ENCODE measurements at places on chromosomes 12 and 14.
A peak's percentile ranks its signal among the peaks of the same experiment; 100 is the strongest.

DNA sequence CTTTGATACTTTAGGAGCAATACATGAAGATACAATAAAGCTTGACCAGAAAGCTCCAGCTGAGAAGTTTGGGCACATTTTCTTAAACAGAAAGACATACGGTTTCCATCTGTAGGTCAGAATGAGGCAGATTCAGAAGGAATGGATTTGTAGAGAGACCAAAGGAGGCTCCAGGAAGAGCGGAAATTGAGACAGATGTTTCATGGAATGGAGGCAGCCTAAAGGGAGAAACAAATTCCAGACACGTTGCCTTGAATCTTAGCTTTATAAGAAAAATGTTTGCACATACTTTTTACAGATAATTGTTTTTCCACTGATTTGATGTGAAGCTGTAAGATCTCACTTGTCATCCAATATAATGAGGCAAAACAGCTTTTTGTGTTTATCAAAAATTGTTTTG, 24.8 kb downstream of the EPYC start:
- no peak for DNase-seq

DNA sequence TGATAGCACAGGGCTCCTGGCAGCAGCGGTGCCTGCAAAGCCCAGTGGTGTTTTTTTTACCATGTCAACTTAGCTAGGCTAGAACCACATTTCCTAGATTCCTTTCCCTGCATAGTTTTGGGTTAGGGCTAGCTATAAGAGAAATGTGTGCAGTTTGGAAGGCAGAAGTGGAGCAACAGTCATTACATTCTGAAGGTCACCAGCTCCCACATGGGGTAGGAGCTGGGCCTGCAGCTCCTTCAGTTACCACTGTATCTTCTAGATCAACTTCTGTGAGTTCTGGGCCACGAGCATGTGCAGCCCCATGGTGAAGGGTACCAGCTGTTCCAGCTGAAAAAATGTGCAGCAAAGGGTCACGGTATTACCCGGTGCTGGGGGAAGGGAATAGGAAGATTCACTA, 2.3 kb upstream of the SLC25A3 start:
- DNase-seq, result no peak

- DNase-seq, result peak; percentile 41
These were observed 3.9 kb downstream of the RNASE11 start for GRCh38 chr14:20583908-20584307.

GRCh38 chr14:89221109-89221810, 195.8 kb downstream of the FOXN3 start:
- DNase-seq, result no peak

- no peak for DNase-seq
These were observed 153.5 kb upstream of the HMGA2 start for GRCh38 chr12:65670775-65671174.

- DNase-seq, result no peak
These were observed 103.8 kb downstream of the TBX5 start for GRCh38 chr12:114302117-114302516.

- peak; percentile 58 for DNase-seq
These were observed 107.0 kb downstream of the HELB start for GRCh38 chr12:66409195-66409871.

DNA sequence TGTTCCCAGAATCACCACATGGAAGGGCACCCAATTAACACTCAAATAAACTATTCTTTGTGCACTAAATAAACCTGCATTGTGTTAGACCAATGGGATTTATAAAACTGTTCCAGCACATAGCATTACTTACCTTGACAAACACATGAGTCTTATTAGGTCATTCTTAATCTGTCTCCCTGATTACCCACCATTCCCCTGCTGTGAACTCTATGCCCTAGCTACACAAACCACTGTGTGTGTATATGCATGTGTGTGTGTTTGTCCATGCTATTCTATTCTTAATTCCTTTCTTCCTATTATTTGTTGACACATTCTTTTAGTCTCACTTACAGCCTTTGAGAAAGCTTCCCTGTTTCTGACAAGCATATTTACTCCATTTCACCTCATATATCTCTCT, 303.6 kb upstream of the GARIN6 start:
- no peak for DNase-seq

- DNase-seq, result no peak
These were observed at the start of gene MYO1A for GRCh38 chr12:57049890-57050289. Gene MYO1A (minus strand): TSS chr12:57050129. CDS start chr12:57048323, 1,806 bp downstream.

GRCh38 chr12:125184213-125184967, 119.2 kb downstream of the AACS start:
- DNase-seq, result no peak

GRCh38 chr14:56094076-56094475, 24.1 kb upstream of the PELI2 start:
- DNase-seq, result no peak

- DNase-seq, result no peak
These were observed 3.3 kb downstream of the CD4 start for GRCh38 chr12:6792522-6793201.

- peak; percentile 70 for DNase-seq
These were observed at the start of gene ASCL1 for GRCh38 chr12:102957339-102958050. Gene ASCL1 (plus strand): TSS chr12:102957674. CDS start chr12:102958245, 571 bp downstream.

GRCh38 chr14:39857376-39858055, 425.3 kb upstream of the FBXO33 start:
- no peak for DNase-seq

DNA sequence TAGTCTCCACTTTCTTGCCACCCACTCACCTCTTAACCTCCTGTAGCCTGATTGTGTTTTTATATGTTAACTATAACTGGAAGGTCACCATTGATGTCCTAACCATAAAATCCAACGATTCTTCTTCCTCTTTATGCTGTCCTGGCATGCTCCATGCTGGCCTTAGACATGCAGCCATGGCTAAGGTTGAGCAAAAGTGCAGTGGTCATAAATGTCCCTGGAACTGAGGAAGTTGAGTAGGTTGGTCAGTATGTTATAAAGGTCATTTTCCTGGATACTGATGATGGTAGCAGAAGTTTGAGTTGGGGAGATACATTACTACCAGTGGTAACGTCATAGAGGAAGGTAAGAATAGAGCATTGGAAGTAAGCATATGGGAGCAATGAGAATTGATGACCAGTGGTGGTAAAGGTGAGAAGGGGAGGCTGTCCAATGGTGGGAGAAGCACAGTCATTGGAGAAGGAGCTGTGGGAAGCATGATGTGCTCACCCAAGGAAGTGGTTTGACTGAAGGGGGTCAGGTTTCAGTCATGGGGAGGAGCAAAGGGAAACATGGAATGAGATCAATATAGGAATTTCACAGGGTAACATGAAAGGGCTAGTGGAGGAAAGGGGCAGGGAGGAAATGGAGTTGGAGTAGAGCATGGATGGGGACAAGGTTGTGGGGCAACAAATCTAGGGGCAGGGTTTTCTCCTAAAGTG, 240.8 kb downstream of the DACT1 start:
- no peak for DNase-seq

DNA sequence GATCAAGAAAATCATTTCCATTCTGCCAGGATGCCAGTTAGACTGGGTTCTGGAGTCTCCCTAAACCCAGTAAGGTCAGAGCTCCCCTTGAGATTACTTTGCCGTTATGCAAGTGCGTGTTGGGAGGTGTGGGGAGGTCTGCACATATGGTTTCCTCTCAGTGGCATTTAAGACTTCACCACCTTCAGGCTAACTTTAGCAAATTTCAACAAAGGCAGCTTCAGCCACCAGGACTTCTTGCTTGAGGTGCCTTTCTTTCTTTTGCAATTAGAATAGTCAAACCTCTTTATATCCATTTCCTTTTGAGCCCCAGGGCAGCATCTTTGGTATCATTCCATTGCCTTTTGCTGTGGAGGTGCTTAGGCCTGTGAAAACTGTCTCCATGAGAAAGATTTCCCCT, 117.2 kb upstream of the CCND2 start:
- DNase-seq, result no peak

- DNase-seq, result no peak
These were observed 43.9 kb downstream of the CCDC88C start for GRCh38 chr14:91373591-91374254.

DNA sequence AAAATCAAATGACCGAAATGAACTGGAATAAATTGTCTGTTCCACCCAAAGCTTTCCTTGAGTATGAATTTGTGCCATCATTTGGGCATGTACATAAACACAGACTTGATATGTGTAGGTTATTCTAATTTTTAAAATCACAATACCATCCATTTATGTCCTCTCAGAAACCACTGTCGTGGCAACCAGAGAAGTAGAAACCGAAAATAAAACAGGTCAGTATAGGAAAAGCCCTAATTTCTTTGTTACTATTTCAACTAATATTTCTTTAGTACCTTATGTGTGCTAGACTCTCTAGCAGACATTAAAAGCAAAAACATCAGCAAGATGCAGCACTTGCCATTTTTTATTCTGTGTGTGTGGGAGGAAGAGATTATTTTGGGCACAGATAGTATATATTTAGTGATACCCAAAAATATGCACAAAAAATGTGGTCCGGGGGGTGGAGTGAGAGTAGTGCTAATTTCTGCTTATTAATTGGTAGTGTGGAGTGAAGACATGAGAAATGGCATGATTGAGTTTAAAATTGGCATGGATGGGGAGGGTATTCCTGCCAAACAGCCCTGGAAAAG, 130.8 kb upstream of the CNTN1 start:
- no peak for DNase-seq

DNA sequence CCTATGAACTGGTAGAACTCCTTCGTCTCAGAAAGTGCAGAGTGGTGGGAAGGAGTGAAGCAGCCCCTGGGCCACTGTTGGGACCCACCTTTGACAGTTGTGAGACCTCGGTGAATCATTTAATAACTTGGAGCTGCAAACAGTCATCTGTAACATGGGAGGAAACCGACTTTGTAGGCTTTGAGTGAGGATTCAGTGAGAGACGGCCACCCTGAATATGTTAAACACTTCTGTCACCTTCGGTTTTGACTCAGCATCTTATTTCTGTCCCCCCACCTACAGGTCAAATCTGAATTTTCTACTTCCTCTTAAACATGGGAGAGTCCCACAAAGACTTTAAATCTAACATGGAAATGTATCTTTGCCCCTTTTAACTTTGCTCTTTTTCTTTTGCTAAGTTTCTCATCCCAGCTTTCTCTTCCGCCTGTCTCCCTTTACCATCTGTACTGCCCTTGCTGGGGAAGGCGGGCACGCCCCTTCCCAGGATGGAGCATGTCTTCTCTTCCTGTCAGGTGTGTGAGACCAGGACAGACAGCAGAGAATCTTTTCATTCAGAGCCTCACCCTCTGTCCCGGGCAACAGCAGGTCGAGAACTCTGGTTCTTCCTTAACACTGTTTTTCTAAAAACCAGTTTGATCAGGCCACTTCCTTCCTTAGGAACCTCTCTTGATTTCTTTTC, 37.1 kb downstream of the ZC3H14 start:
- DNase-seq, result no peak

GRCh38 chr12:49091836-49092085, 2.8 kb downstream of the DHH start:
- no peak for DNase-seq

GRCh38 chr14:38583471-38583870, 327.6 kb upstream of the CLEC14A start:
- DNase-seq, result no peak

DNA sequence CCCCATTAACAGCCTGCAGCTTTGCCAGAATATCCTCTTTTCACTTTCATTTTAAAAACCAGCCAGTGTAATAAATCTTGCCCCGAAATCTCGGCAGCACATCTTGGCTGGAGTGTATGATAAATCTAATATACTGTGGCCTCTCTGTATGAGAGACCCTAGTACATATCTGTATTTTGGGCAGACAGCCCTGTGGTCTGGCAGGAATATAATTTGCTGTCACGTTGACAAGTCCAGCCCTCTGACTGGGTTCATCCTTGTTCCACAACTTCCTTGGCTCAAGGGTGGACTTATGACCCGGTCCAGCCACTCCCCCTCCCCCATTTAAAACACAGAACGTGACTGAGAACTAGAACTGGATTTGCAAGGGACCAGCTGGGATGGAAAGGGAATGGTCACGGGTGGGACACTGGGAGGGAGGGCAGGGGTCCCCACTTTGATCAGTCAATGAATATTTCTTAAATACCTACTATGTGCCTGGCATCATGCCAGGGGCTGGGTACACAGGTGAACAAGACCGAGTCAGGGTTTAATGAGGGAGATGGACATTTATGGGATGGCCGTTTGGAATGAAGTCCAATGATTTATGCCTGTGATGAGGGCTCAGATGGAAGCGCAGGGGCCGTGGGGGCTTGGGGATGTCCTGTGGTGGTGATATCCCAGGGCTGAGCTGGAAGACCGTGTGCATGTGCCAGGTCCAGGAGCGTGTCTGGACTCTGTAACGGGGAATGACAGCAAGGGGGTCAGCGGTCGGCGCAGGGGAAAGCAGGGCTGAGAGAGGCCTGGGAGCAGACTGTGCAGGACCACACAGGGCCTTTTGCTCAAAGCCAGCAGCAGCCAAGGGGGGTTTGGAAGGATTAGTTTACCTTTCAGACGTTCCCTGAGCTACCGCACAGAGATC, 190.5 kb downstream of the PHETA1 start:
- DNase-seq, result no peak

DNA sequence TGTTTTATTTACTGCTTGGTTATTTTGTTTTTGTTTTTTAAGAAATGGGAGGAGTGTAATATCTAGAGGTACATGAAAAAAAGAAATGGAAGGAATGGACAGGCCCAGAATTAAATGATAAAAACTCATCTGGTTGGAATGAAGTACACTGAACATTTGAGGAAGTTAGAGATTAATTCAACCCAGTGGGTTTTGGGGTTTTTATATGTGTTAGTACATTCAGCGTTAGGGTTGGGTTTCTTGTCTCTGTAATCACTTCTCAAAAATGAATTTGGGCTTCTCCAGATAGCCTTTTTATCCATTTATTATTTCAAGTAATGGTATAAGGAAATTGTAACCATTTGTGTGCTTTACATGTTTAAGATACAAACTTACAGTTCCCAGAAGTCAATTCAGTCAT, 19.5 kb upstream of the NUP107 start:
- no peak for DNase-seq

DNA sequence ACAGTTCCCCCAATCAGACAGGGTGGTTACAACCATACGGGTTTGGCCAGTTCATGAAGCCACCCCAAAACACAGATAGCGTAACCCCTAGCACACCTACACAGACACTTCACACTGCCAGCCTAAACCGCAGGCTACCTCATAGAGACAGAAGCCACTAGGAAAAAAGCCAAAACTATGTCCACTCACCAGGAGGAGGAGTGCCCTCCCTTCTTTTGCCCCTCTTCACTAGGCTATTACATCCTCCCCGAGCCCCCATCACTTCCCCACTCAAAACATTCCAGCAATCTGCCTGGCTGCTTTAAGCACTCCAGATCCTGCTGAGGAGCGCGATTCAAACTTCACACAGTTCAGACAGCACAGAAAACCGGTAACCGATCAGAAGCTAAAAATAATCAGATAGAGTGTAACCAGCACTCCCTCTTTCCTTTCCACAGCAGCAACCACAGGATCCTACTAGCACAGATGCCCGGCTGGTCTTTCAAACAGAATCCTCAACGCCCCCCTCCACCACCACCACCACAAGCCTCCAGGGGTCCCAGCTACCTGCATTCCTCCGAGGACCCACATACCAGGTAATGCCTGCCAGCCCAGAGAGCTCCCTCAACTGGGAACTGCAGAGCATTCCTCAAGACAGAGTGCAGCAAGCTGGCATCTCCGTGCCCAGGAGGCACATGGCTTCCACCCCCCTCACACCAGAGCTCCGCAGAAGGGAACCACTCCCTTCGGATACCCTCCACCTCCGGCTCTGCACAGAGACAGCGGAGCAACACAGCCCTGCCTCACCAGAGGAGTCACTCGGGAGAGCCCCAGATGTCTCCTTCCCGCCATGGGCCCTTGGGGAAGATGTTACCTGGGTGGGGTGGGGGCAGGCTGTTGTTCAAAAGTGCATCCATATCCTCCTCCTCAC, 1.5 kb downstream of the CHD4 start:
- no peak for DNase-seq

GRCh38 chr14:104001003-104001402, 58.7 kb upstream of the RD3L start:
- DNase-seq, result no peak
